OCI-M1 (cell line): ENCODE measurements at places on chromosomes 3 and 15.
A peak's percentile ranks its signal among the peaks of the same experiment; 100 is the strongest.

DNA sequence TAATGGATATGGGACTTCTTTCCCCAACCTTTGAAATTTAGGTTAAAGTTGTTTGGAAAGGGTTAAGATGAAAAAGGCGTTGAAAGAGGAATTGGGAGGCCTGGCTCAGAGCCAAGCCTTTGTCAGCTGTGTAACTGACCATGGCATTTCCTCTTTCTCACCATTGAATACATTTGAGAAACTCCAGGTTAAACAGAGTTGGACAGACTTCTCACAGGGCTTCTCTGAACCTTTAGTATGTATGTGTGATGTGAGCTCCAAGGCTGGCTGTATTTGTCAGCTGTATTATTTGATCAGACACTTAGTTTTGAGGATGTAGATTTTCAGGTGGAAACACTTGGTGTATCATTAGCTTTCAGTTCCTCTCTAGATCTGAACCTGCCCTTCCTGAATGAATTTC, 136.4 kb upstream of the GOLGA6L4 start:
- DNase-seq: peak; percentile 89

GRCh38 chr3:79651536-79652065, 116.2 kb downstream of the ROBO1 start:
- DNase-seq: peak; percentile 21

DNA sequence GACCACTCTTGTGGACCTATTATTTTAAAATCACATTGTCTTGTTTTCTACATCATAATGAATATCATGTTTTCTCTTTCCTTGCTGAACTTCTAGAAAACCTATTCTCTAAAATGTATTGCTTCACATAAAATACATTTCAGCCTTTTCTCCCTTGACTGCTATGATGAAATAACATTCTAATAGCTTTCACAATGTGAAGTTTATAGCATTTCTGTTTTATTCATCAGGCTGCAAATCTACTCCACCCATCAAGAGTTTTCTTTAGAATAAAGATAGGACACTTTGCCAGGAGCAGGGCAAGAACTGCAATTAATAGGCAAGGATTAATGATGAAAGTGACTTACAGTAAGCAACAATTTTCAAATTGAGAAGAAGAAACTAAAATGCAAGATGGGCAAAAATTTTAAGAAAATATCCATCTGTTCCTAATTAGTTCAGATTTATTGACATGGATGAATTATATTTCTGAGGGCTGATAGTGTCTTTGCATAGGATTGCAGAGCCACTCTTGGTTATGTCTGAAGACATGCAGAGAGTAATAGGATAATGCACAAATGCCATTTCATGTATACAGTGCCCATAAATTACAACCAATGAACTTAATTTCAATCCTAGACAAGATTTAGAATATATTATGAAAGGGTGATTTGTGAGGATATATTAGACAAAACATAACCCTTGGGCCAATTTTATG, 21.7 kb downstream of the LEKR1 start:
- DNase-seq: no peak

- peak; percentile 20 for DNase-seq
Observed at GRCh38 chr3:15428539-15428938, 1.1 kb downstream of the EAF1 start.

DNA sequence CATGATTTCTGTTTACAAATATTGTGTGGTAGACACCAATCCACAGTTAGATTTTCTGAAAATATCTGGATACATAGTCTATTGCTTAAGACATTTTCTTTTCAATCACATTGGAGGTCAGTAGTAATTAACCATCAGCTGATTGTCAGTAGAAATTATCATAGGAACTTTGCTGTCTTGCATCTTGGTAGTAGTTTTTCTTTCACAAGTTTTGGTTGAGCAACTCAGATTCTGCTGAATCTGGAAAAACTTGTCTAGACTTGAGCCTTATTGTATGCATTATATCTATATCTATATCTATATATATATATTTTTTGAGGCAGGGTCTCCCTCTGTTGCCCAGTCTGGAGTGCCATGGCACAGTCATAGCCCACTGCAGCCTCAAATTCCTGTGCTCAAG, 4.0 kb downstream of the RAB11A start:
- DNase-seq: no peak

DNA sequence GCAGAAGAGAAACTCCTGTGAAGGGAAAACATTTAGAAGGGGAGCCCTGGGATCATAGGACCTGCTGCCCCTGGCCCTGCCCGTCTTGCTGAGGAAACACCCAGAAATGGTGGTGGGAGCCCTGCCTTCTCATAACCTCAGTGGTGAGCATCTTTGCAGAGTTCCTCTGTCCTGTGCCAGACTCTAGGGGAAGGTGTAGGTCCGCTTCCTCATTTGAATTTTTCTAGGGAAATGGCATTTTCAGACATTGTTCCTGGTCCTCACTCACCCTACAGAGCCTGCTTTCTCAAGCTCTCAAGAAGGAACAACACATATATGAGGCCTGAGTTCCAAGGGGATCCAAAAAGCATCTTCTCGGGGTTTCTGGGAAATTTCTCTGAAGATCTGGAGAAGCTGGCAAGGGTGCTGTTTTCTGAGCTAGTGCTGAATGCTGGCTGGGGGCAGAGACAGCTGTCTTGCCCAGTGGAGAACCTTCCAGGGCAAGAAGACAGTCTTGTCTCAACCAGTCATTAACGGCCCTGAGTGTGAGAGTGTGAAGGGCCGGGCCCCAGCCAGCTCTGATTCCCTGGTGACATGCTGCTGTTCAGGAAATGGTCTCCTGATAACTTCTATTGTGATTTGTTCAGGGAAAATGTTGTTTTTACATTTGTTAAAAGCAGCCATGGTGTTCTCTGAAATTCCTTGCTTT, 283.1 kb upstream of the LRRFIP2 start:
- DNase-seq: no peak

DNA sequence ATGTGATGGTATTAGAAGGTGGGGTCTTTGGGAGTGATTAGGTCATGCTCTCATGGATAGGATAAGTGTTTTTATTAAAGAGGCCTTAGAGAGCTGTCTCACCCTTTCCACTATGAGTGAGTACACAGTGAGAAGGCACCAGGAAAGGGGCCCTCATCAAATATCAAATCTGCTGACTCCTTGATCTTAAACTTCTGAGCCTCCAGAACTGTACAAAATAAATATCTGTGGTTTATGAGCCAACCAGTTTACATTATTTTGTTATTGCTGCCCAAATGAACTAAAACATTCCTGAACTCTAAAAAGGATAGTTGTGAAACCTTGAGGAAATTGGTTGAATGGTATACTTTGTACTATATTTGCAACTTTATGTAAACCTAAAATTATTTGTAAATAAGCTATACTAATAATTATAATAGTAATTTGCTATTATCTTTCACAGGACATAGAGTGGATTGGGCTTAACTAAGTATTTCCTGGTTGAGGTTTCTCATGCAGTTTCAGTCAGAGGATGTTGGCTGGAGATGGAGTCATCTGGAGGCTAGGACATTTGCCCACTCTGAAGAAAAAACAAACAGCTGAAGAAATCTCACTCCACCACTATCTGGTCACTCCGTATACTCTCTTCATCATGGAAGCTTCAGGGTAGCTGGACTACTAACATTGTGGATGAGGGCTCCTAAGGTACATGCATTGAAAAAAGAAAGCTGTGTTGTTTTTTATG, 1068.6 kb upstream of the CADM2 start:
- DNase-seq: no peak

- DNase-seq: no peak
Observed at GRCh38 chr3:140122183-140122582, 187.2 kb downstream of the CLSTN2 start.

DNA sequence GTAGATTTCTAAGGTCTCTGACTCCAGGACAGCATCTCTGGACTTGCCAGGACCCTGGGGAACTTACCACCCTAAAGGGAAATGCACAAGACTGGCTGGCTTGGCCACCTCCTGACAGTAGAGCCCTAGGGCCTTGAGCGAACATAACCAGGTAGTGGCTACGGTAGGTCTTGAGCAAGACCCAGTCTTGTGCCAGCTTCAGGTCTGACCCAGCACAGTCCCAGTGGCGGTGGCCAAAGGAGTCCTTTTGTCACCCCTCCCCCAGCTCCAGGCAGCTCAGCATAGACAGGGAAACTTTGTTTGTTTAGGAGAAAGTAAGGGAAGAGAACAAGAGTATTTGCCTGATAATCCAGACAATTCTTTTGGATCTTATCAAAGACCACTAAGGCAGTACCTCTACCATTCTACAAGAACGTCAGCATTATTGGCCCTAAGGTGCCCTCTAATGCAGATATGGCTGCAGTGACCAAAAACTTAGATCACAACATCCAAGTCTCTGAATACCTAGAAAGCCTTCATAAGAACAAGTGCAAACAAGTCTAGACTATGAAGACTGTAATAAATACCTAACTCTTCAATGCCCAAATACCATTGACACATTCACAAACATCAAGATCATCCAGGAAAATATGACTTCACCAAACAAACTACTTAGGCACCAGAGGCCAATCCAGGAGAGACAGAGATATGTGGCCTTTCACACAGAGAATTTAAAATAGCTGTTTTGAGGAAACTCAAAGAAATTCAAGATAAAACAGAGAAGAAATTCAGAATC, 38.7 kb upstream of the FBN1 start:
- no peak for DNase-seq

DNA sequence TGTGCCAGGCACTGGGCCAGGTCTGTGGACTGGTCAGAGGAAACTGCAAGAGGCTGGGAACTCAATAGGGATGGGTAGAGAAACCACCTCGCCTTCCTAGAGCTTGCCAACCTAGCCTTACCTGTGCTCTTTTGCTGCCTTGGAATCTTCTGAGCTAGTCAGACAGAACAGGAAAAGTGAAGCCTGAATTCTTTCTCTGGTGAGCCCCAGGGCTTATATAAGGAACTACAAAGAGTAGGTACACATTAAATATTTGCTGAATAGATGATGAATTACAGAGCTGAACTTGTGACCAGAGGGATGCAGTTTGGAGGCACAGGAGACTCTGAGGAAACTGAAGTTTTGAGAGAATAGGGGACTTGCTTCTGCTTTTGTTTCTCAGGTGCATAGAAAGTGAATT, 15.6 kb upstream of the FBXW12 start:
- no peak for DNase-seq

- DNase-seq: no peak
Observed at GRCh38 chr3:136678981-136679380, 73.2 kb downstream of the STAG1 start.

DNA sequence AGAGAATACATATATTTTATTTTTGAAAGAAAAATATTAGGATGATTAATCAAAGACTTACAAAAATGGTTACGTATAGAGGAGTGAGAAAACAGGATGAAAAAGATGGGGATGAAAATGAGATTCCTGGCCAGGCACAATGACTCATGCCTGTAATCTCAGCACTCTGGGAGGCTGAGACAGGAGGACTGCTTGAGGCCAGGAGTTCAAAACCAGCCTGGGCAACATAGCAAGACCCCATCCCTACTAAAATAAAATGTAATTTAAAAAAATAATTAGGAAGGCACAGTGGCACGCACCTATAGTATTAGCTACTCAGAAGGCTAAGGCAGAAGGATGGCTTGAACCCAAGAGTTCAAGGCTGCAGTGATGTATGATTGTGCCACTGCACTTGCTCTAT, 11.9 kb downstream of the MYO9A start:
- DNase-seq: no peak

DNA sequence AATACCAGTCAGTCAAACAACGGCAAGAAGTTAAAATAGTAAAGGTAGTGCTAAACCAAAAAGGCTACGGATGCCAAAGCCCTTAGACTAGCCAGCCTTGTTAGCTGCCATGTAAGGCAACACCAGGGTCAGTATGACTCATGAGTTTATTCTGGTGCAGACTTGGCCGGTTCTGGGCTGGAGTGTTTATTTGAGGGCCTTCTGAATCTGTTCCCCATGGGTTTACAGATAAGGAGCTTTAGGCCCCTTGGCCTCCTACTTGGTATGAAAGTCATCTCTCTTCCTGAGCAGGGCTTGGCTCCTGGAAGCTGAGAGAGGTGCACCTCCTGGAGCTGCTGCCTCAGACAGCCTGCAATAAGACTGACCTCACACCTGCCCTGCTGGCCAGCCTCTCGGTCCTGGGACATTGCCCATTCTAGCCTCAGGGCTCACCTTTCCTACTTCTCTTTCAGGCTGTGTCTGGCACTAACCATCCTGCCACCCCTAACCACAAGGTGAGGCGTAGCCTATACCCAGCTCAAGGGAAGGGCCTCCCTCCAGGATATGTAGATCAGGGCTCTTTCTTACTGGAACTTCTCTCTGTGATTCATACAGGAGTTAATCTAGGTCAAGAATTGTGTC, 10.4 kb upstream of the RTP1 start:
- DNase-seq: peak; percentile 31

GRCh38 chr15:39409876-39410530, 170.9 kb upstream of the THBS1 start:
- DNase-seq: no peak

GRCh38 chr3:107824822-107825371, 265.9 kb downstream of the CD47 start:
- no peak for DNase-seq

GRCh38 chr3:4835616-4836043, 143.6 kb upstream of the BHLHE40 start:
- DNase-seq: no peak

DNA sequence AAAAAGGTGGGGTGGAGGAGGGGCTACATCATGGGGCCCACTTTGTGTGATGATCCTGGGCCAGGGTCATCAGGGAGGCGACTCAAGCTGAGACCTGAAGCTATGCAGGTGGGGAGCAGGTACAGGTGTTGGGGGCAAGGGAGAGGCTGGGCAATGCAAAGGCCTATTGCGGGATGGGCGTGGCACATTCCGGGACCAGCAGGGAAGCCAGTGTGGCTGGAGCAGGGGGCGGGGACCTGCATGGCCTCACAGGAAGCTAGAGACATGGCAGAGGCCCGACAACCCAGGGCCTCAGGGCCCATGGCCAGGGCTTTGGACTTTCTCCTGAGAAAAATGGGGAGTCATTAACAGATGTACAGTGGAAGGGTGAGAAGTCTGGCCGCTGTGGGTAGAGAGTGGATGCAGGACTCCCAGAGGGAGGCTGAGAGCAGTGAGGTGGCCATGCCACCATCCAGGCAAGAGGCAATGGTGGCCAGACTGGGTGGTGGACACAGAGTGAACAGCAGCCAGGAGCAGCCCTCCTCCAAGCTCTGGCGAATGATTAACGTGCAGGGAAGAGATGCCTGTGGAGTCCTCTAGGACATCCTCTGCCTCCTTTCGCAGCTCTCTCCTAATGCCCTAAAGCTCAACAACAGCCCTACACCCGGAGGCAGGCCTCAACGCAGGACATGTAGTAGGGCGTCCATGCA, 122.6 kb upstream of the ATP2B2 start:
- DNase-seq: no peak

- DNase-seq: no peak
Observed at GRCh38 chr15:58026051-58026450, 39.5 kb downstream of the ALDH1A2 start.

DNA sequence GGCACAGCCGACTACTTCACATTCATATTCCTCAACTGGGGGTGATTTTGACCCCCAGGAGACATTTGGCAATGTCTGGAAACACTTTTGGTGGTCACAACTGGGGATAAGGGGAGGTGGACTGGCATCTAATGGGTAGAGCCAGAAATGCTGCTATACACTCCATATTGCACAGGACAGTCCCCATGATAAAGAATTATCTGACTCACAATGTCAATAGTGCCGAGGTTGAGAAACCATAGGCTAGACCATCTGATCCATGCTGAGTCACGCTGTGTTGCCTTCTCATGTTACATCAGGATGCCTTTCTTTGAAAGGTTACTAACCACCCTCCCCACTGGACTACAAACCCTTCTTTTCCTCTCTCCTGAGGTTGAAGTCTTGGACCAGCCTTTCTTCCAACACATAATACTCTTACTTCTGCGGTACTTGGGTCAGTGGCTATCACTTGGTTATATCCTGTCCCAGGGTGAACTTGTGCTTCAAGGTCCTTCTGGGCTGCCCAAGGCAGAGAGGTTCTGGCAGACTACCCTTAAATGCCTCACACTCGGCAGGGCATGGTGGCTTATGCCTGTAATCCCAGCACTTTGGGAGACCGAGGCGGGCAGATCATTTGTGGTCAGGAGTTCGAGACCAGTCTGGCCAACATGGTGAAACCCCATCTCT, 68.8 kb downstream of the CTNNB1 start:
- peak; percentile 82 for DNase-seq
